ENCODE measurements at places on chromosomes 3 and 15.

DNA sequence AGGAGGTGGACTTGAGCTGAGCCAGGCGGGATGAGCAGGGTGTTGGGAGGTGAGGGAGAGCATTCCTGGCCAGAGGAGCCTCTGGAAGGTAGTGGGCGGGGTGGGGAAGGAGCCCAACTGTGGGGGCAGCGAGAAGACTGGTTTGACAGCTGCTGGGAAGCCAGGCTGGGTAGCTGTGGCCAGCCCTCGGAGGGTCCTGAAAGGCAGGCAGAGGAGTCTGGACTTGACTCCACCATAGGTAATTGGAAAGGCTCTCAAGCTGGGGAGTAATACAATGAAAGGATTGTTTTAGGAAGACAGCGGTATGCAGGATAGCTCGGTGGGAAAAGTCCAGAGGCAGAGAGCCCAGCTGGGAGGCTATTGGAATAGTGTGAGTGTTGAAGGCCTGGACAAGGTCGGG lies 17.2 kb downstream of the EPHB3 start:
- no peak for DNase-seq

DNA sequence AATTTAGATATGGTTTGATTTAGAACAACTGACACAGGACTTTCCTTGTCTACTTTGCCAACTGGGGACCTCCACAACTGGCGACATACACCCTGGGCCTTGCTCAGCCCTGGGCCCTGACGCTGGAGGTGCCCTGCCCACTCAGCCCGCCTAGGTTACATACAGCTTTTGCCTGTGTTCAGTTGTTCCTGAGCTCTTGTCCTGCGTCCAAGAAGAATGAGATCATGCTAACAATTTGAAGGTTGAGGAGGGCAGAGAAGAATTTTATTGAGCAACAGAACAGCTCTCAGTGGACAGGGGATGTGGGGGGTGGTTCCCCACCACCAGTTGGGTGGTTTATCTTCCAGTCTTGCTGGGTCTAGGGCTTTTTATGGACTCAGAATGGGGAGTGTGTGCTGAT lies 67.9 kb downstream of the IQCH start:
- no peak for DNase-seq

DNA sequence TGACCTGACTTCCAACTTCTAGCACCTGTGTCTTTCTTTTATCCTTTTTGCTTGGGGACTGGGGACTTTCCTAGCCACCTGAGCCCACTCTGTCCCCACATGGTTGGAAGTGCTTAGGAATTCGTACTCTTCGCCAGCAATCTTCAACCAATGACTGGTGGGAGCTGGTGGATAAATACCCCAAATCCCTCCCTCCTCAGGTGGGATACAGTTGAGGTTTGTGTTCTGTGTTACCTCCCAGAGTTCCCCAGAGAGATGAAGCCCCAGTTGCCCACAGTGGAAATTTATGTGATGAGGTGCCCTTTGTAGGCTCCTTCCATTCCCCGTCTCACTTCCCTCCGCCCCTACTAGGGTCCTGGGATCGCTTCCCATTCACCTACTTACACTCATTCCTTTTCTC lies 40.1 kb upstream of the CFAP161 start:
- no peak for DNase-seq

GRCh38 chr3:59908280-59908679 lies 858.5 kb upstream of the CFAP20DC start:
- DNase-seq: no peak

GRCh38 chr3:141538568-141539240 lies 51.9 kb downstream of the RASA2 start:
- no peak for DNase-seq

- no peak for DNase-seq
These were observed 102.8 kb downstream of the SNRPN start for GRCh38 chr15:25057574-25057973.

DNA sequence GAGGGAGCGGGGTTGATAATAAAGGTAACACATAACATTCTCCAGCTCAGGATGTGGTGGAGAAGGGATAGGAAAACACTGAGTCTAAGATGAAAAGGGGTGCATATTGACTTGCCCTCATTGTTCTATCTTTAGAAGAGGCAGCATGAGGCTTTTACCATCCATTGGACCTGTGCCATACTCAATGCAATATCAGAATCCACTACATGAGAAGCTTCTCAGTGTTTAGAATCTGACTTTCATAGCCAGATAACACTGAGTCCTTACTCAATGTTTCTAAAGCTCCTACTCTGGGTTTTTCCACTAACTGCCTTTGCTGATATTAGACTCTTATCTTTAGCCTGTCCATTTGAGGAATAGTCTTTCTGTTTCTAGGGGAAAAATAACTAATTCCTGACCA lies 24.3 kb upstream of the GADL1 start:
- DNase-seq: no peak

DNA sequence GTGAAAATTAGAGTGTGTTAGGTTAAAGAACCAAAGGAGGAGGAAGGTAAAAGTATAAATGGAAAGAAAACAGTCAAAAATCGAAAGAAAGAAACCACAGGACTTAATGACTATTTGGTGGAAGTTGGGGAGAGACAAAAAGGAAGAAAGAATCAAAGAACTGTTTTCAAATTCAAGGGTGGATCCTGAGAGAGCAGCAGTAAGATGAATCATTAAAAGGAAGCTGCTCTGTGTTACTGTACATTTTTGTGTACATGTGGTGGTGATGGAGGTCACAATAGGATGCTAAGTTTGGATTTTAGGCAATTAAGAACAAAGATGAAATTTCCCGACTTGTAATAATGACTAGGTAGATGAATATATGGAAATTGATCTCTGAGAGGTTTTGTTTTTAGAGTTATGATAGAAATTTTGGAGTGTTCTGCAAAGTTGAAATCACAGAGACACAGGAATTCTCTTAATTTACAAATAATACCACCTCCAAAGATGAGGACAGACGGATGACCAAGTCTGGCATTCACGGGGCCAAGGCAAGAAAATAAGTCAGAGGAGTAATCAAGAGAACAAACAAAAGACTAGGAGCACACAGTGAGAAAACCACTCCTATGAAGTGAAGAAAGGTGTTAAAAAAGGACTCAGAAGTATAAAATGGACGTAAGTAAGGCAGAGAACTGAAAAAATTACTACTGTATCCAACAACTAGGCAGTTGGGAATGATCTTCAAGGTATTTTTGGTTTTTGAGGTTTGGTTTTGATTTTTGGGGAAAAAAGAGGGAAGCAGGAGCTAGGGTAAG lies 7.1 kb downstream of the DHX36 start:
- no peak for DNase-seq

- DNase-seq: no peak
These were observed 31.7 kb downstream of the HGD start for GRCh38 chr3:120650311-120650710.

DNA sequence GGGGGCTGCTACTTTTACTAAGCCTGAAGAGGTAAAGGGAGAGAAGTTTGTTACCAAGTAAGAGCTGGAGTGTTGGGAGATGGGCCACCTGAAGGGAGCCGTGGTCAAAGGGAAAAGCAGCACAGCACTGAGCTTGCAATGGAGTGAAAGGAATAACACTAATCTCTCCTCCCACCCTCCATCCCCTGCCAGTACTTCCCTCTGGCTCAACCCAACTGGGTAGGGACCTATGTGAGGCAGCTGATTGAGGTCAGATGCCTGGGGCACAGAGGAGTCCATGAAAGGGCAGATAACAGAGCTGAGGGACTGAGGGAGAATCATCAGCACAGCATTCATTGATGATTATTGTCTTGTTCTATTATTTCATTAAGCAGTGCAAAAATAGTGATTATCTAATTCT lies 212.4 kb upstream of the TBC1D5 start:
- no peak for DNase-seq

DNA sequence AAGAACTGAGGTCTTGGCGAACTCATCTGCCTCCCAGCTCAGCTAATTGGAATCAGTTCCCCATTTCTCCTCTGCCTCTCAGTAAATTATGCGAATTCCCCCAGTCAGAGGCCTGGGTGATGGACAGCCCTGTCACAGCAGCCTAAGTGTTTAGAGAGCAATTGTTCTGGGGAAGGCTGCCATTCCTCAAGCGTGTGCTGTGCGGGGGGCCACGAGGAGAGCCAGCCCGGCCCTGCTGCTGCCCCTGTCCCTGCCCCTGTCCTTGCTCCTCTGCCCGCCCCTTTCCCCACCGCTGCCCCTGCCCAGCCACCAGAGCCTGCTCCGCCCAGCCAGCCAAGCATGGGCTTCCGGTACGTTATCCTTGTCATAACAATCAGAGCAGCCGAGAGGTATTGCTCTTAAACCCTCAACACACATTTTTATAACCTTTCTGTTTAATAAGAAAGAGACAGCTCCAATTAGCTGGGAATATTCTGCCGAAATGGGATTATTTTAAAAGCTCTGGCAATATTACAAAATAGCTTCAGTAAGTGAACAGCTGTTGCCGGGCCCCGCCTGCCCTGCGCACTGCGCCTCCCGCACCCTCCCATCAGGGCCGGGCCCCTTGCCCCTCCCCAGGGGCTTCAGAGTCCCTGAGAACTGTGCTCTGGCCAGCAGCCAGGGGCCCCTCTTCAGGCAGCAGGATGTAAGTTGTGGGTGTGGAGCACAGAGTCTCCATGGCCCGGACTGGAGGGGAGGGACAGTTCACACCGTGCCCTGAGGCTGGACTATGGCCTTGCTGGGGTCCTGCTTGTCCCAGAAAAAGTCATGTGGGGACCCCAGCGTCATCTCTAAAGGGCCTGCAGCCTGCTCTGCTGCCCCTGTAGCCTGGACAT lies 12.4 kb upstream of the CACNA2D2 start:
- no peak for DNase-seq

DNA sequence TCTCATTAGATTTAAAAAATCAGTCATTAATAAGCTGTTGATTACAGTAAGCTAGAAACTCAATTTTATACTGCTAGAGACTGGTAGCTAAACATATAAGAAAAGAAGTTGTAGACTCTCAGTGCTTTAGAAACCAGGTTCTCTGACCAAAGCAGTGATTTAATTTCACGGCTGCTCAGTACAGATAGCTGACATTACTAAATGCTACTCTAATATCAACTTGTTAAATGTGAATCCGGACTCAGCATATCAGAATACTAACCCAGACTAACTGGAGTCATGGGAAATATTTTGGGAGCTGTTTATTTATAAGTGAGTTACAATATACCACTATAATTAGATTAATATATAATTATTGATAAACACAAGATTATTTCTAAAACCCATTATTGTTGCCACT lies 80.4 kb downstream of the NEDD4 start:
- DNase-seq: no peak

DNA sequence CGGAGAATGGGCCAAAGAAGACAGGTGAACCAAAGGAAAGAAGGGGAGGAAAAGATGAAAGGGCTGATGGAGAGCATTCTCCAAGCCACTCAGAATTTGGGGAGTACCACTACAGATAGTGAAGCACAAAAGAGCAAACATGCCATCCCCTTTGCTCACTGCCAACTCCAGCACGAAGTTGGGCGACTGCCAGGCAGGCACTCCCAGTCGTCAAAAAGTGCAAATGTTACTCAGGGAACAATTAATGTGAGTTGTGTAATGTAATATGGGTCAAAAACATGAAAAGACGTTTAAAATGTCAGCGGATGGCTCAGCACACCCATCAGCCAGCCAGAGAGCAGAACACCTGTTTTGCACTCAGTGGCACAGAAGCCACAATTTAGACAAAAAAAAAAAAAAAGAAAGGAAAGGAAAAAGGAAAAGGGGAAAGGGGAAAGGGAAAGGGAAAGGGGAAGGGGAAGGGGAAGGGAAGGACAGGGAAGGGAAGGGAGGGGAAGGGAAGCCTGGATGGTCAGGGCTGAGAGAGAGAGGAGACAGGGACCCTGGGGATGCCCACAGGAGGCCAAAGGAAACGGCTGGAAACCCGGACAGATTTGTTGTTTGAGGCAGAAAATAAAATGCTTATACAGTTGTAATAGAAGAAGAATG lies 82.7 kb downstream of the COL8A1 start:
- DNase-seq: no peak

DNA sequence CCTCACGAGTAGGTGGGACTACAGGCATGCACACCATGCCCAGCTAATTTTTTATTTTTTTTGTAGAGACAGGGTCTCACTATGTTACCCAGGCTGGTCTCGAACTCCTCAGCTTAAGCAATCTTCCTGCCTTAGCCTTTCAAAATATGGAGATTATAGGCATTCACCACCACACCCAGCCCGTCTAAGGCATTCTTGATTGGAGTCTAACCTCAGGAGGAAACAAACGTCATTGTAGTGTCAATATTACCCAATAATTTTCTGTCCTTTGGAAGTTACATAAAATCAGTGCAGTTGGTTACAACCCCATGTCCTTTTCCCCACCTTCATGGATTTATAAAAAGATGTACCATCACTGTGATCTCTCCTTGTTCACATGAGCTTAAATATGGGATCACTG lies 41.8 kb downstream of the TIMP4 start:
- DNase-seq: no peak

DNA sequence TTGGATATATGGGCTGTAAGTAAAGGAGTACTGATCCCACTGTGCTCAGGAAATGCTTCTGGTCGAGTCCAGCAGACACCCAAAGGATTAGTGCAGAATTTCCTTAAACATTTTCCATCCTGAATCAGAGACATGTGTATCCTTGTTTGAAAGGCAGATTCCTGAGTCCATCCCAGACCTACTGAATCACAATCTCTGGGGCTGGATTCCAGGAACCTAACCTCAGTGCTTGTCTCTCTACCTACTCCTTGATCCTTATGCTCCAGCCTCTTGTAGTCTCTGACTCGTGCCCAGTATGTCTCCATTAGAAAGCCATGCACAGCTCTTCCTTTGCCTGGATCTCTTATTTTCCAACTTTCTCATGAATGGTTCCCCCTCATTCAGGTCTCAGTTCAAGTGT lies 585.8 kb downstream of the NLGN1 start:
- DNase-seq: peak; percentile 58

All from GM04504 (cell line).